Panc1 (cell line): ENCODE measurements at places on chromosomes 13 and 19.
A peak's percentile ranks its signal among the peaks of the same experiment; 100 is the strongest.

GRCh38 chr13:34085204-34085603 lies 267.3 kb downstream of the RFC3 start:
- H3K27me3 ChIP-seq = no peaks in the 10 kb centered on the region
- H3K27ac ChIP-seq = no peak overlapping the region
- no peaks in the 10 kb centered on the region for H3K36me3 ChIP-seq
- no peak for DNase-seq
- no peaks in the 10 kb centered on the region for H3K4me1 ChIP-seq

DNA sequence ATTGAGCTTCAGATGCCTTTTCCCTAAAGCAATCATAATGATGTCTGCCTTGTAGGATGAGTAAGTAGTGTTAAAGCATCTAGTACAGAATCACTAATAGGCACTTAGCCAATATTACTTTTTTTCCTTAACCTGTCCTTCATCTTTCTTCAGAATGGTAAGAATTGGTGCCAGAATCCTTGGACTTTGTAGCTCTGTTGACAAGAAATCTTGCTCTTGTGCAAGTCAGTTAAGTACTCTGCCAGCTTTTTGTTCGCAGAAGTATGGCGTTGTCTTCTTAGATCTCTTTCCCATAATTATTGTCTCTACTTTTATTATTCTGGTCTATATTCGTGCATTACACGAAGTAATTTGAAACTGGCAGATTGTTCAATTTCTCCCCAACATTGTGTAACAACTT lies 554.5 kb downstream of the PCDH9 start:
- DNase-seq = no peak
- H3K27ac ChIP-seq = no peak overlapping the region
- no peaks in the 10 kb centered on the region for H3K36me3 ChIP-seq

- no peak overlapping the region for H3K4me3 ChIP-seq
- no peak overlapping the region for H3K27ac ChIP-seq
- H3K27me3 ChIP-seq = no peaks in the 10 kb centered on the region
- H3K4me1 ChIP-seq = no peaks in the 10 kb centered on the region
- no peaks in the 10 kb centered on the region for H3K36me3 ChIP-seq
Measured at GRCh38 chr19:14804765-14805164, 26.4 kb upstream of the ADGRE2 start.

DNA sequence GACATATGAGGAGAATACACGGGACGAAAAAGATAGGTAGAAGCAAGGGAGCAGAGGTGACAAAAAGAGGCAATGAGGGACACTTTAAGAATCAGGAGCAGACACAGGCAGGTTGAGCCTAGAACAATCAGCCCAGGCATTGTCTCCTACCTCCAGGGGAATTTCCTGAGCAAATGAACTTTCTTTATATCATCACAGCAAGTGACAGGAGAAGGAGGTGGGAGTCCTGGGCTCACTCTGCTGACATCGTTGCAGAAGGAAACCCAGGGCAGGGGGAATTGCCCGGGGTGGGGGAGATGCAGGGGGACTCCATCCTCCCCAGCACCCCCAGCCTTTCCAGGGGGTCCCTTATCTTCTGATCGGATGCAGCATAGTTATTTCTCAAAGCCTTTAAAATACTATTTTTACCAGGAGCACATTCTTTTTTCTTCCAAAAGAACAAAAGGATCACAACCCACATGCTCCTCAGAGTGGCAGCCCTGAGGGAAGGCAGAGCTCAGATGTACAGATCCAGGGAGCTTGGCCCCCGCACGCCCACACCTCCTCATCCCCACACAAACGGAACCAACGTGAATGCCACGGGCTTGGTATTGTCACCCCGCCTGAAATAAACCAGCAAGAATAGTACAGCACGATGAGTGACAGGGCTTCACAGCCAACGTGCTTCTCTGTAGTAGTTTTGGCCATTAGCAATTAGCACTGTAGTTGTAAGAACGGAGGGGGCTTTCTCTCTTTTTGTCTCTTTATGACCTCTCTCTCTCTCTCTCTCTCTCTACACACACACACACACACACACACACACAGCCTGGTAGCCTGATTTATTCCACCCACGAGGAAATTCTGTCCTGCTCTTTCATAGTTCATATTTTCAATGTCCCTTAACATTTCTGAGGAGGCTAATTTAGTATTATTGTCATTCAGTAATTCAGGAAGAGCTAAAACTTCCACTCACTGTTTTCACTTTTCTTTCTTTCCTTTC lies 169.5 kb upstream of the UBL3 start:
- no peak for DNase-seq
- H3K36me3 ChIP-seq = no peaks in the 10 kb centered on the region
- no peaks in the 10 kb centered on the region for H3K27me3 ChIP-seq

- no peak overlapping the region for H3K4me3 ChIP-seq
- no peaks in the 10 kb centered on the region for H3K27me3 ChIP-seq
- no peaks in the 10 kb centered on the region for H3K36me3 ChIP-seq
- no peak for DNase-seq
- no peak overlapping the region for H3K27ac ChIP-seq
Measured at GRCh38 chr13:98650396-98651107, 73.6 kb upstream of the STK24 start.

- H3K27ac ChIP-seq = no peak overlapping the region
- peaks cover 6% of the 10 kb centered on the region for H3K27me3 ChIP-seq
- H3K36me3 ChIP-seq = no peaks in the 10 kb centered on the region
- DNase-seq = no peak
- no peaks in the 10 kb centered on the region for H3K4me1 ChIP-seq
- no peak overlapping the region for H3K4me3 ChIP-seq
Measured at GRCh38 chr13:77459592-77459991, 75.9 kb upstream of the SCEL start.

- no peak for DNase-seq
- peak overlapping the region; percentile 61; the same call in 1 of the 2 replicates for H3K27ac ChIP-seq
Measured at GRCh38 chr13:79918620-79919019, 422.3 kb downstream of the SPRY2 start.

DNA sequence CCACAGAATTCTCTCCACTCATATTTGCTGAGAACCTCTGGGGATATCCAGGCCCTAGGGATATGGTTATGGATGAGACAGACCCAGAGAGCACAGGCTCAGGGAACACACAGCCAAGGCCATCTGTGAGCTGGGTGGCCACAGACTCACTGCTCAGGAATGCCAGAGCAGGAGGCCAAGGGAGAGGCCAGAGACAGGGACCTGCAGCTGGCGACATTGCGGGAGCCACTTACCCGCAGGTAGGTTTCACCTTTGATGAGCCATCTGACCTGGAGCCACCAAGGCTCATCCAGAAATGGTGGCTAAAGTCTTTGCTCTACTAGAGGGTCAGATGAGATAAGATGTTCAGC lies 29.4 kb downstream of the CCNE1 start:
- H3K27ac ChIP-seq = no peak overlapping the region
- H3K4me3 ChIP-seq = no peak overlapping the region
- H3K36me3 ChIP-seq = no peaks in the 10 kb centered on the region

DNA sequence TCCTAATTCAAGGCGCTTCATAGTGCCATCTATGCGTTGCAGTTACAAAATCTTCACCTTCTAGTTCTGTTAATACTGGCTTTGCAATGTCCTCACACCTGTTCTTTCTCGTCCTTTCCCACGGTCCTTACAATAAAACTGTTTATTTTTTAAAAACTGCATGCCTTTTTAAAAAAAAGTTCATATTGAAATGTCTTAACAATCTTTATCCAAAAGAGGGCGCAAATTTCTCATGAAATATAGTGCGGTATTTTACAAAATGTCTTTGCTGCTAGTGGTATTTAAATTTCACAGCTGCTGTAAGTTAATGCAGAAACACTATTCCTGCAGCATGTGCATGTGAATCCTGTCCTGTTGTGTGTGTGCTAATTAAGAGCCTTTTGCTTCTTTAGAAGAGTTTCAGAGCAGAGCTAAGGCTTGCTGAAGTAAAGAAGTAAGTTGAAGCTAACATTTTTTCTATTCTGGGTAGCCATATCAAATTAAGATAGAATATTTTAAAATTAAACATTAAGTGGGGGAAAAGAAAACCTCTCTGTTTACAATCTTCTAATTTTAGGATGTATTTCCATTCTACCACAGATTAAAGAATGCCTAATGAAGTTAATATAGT lies 15.8 kb upstream of the CLDN10 start:
- no peak for DNase-seq
- H3K36me3 ChIP-seq = no peaks in the 10 kb centered on the region
- H3K4me3 ChIP-seq = no peak overlapping the region
- no peak overlapping the region for H3K27ac ChIP-seq
- H3K4me1 ChIP-seq = peaks cover 39% of the 10 kb centered on the region

DNA sequence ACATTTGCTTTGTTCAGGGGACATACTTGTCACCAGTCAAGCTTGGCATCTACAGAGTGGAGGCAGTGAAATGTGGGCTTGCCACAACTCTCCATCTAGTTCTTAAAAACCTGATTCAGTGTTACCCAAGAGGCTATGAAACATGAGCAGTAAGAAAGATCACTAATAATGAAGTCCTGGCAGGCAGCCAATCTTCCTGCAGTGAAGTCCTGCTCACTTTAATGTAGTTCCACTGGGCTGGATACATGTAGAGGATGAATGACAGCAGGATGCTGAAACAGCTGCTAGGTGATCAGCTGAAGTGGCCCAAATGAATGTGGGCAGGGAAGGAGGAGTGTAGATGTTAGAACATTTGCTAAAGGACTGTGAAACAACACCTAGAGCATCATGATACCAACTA lies 1213.1 kb downstream of the OLFM4 start:
- no peak overlapping the region for H3K4me3 ChIP-seq
- DNase-seq = no peak
- H3K27me3 ChIP-seq = no peaks in the 10 kb centered on the region
- no peaks in the 10 kb centered on the region for H3K4me1 ChIP-seq
- H3K27ac ChIP-seq = no peak overlapping the region

DNA sequence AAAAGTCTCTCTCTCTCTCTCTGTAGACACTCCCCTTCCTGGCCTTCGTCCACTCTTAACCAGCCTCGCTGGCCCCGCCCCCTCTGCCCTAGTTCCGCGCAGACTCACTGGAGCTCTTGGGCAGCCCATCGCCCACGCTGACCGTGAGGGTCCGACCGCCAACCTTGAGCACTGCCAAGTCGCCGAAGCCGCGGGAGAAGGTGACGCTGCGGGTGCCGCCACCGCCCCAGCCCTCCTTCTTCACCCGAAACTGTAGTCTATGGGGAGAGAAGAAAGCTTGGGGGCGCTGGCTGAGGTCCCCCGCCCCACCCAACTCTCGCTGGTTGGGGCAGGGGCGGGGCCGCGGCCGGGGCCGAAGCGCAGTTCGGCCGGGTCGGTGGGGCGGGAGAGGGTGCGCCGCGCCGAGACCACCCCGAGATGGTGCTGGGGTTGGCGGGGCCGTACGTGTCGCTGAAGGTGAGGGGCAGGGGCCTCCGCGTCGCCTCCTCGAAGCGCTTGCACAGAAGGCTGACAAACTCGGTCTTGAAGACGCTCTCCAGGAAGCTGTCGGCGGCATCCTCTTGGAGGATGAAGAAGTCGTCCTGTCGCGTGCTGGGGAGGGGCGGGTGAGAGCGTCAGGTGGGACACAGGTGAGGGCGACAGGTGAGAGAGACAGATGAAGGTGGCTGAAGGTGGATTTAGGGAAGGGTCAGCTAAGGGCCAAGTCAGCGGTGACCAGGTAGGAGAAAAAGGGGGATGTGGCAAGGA lies 12.6 kb upstream of the ZNF414 start:
- DNase-seq = no peak
- H3K27ac ChIP-seq = peak overlapping the region; percentile 75
- H3K27me3 ChIP-seq = no peaks in the 10 kb centered on the region
- 0 out of 2 replicates have a peak, but pooled peaks cover 3% of the 10 kb centered on the region for H3K4me1 ChIP-seq

GRCh38 chr13:57865600-57866294 lies 234.2 kb downstream of the PCDH17 start:
- H3K36me3 ChIP-seq = no peaks in the 10 kb centered on the region
- H3K27me3 ChIP-seq = no peaks in the 10 kb centered on the region
- H3K4me1 ChIP-seq = no peaks in the 10 kb centered on the region
- H3K27ac ChIP-seq = no peak overlapping the region

GRCh38 chr13:71838842-71839241 lies 28.2 kb downstream of the DACH1 start:
- no peak for DNase-seq
- H3K27ac ChIP-seq = no peak overlapping the region
- no peaks in the 10 kb centered on the region for H3K27me3 ChIP-seq
- H3K4me1 ChIP-seq = no peaks in the 10 kb centered on the region
- no peak overlapping the region for H3K4me3 ChIP-seq

- no peak for DNase-seq
- no peak overlapping the region for H3K27ac ChIP-seq
- H3K27me3 ChIP-seq = no peaks in the 10 kb centered on the region
- H3K4me1 ChIP-seq = no peaks in the 10 kb centered on the region
- no peak overlapping the region for H3K4me3 ChIP-seq
Measured at GRCh38 chr13:41780715-41781706, 179.9 kb downstream of the VWA8 start.

DNA sequence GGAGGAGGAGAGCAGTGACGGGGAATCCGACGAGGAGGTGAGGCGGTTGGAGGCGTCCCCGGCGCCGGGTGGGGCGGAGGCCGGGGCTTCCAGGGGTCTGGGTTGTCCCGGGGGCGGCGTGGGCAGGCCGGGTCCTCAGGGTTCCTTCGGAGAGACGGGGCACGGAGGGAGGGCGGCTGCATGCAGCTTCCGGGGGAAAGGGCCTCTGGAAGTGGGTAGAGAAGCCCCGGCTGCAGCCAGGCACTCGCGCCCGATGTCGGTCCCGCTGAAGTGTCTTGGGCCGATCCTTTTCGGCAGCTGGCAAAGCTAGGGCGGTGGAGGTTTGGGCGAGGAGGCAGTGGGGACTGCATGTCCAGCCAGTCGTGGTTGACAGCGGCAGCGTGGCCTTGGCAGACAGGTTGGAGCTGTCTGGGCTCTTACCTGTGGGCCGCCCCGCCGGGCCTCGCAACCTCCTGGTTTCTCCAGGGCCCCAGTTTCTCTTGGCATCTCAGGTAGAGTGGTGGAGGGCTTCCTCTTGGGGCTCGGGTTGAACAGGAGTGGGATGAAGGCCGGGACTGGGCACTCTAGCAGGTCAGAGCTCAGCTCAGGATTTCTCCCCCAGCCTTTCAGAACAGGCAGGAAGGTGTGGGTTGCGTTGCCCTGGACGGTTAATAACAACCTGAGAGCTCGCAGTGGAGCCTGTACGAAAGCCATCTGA lies 690 bp downstream of the KMT2B start:
- peaks cover 13% of the 10 kb centered on the region; the same call in 1 of the 2 replicates for H3K36me3 ChIP-seq
- H3K27me3 ChIP-seq = no peaks in the 10 kb centered on the region
- no peak for DNase-seq
- H3K4me1 ChIP-seq = peaks cover 16% of the 10 kb centered on the region
- H3K4me3 ChIP-seq = peak overlapping the region; percentile 85
- H3K27ac ChIP-seq = peak overlapping the region; percentile 80

GRCh38 chr19:16262618-16263017 lies 62.0 kb upstream of the KLF2 start:
- DNase-seq = no peak
- no peak overlapping the region for H3K27ac ChIP-seq
- H3K4me3 ChIP-seq = no peak overlapping the region
- no peaks in the 10 kb centered on the region for H3K4me1 ChIP-seq
